ENCODE measurements at places on chromosomes 7 and 10. TPM values are rescaled to one million over a fixed set of nuclear protein-coding genes. Genes with fewer than 3 reads are reported as not detected.

The FRMD4A gene
- 8.3 TPM for polyA plus RNA-seq

The CCDC172 gene
- not detected for polyA plus RNA-seq

The EGR2 gene
- 0.94 TPM for polyA plus RNA-seq

The CFAP70 gene
- polyA plus RNA-seq = 1.9 TPM

The GRM8 gene
- 2.0 TPM for polyA plus RNA-seq

The ASB15 gene
- polyA plus RNA-seq = not detected

The PRSS2 gene
- not detected for polyA plus RNA-seq

The UMAD1 gene
- polyA plus RNA-seq = 18.2 TPM

The COL26A1 gene
- 12.5 TPM for polyA plus RNA-seq

The PHYH gene
- polyA plus RNA-seq = 40.9 TPM

The ANK3 gene
- 44.9 TPM for polyA plus RNA-seq

The TNKS2 gene
- 22.8 TPM for polyA plus RNA-seq

The CPED1 gene
- polyA plus RNA-seq = 0.67 TPM

The SGCE gene
- polyA plus RNA-seq = 65.0 TPM

The MBL2 gene
- polyA plus RNA-seq = not detected

The GAD2 gene
- polyA plus RNA-seq = not detected

The ZNF853 gene
- polyA plus RNA-seq = 20.8 TPM

The HSPB1 gene
- polyA plus RNA-seq = 3,793 TPM

The LEP gene
- not detected for polyA plus RNA-seq
